ENCODE measurements at places on chromosomes 5 and 9.
A peak's percentile ranks its signal among the peaks of the same experiment; 100 is the strongest.

DNA sequence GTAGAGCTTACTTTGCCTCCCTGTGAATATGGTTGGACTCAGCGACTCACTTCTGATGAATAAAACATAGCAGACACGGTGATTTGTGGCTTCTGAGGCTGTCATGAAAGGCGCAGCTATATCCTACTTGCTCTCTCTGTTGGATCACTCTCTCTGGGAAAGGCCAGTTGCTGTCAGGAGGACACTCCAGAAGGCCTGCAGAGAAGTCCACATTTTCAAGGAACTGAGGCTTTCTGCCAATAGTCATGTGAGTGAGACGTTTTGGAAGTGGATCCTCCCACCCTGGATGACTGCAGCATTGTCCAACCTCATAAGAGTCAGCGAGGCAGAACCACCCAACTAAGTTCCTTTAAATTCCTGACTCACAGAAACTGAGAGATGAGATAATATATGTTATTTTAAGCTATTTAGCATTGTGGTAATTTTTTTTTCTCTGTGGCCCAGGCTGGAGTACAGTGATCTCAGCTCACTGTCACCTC is 156.0 kb upstream of the MAST4 start:
- DNase-seq: peak; percentile 15

DNA sequence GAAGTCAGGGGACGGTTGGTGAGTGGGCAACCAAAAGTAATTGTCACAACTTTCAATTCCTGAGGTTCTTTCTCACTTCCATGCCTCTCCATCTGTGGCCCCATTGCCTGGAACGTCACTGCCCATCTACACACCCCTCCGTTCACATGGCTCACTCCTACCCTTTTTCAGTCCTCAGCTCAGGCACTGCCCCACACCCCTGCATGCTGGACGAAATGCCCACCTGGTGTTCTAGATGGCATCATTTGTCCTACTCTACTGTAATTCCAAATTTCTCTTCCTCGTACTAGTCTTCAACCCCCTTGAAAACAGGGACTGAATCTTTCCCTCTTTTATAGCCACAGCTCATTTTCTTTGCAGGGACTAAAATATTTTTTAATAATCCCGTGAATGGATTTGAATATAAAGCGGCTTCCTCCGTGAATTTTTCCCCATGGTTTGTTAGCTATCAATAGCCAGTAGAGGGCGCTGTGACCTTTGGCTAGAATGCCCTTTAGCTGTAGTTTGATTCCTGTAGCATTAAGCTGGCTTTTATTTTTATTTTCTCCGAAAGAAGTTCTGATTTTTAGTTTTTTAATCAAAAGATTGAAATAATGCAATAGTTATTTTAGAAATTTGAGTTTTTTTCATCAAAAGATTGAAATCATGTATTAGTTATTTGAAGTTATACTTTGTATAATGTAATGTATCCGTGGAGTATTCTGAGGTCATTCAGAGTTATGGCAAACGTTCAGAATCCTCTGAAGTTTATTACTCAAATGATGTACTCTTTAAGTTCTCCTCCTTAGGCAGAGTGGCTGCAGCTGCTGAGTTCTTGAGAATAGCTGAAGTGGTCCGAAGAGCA is 232.1 kb downstream of the SH3GL2 start:
- peak; percentile 10 for DNase-seq

DNA sequence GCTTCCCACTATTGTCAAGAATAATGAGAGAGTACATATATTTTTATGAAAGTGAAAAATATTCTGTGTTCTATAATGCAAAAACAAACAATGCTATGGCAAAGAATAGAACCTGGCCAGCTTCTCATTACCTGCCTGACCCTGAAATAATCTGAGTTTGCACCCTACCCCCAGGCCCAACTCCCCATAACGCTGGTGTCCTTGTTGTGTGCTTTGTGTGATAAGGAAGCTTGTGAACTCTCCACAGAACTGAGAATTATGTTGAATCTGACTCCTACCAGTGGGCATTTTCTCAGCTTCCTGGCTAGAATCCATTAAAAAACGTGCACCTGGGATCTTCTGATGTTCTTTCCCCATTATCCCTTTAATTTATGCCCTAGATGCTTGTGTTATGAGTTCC is 178.0 kb upstream of the GNA14 start:
- no peak for DNase-seq

DNA sequence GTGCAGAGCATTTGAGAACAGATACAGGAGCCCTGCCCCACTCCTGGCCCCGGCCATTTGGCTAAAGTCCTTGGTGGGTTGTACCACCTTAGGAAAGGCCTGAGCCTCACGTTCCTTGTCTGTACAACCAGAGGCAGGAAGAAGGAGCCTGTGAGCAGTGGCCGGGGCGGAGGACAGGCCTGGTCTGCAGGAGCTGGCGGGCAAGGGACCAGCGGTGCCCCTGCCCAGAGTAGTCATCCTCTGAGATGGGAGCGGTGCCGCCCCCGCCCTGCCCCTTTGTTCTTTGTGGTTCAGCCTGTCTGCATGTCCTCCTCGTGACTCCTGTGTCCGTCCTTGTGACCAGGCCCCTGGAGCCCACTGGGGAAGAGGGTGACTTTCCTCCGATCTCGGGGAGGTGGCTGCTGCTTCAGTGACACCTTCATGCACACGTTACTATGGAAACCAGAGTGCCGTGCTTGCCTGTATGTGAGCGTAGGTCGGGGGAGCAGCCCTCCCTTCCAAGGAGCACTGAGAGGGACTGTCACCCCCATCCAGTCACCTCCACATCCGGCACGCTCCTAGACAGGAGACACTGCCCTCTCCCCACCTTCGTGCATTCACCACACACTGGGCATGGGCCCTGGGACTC is 42.9 kb downstream of the UNC5A start:
- DNase-seq: no peak

DNA sequence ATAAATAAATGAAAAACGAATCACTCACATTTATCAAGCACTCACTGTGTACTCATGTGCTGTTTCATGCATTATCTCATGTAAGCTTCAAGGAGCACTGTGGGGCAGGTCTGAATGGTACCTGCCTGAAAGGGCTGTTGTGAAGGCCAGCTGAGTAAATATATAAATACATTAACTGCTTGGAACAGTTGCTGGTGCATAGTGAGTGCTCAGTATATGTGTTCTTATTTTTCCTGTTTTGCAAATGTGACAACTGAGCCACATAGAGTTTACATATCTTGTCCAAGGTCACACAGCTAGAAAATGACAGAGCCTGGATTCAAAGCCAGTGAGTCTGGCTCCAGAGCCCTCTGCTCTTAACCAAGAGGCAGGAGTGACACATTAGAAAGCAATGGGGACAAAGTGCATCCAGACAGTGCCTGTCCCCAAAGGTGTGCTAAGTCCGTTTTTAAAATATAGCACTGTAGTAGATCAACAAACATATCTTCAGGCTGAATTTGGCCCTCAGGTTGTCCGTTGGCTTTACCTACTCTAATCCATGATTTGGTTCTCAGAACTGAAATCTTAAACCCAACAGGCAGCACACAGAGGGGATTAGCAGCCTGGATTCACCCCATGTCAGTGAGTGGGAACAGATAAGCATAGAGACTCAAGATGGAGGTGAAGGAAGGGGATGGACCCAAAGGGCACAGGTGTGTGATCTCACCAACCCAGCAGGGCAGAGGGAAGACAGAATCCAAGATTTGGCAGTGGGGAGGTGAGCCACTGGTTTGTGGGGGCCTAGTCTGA is 70.8 kb downstream of the WWC1 start:
- DNase-seq: peak; percentile 76

- no peak for DNase-seq
These were observed 419.9 kb downstream of the PDE4D start for GRCh38 chr5:59473611-59474010.

GRCh38 chr5:1235379-1235778 is 10.2 kb downstream of the SLC6A18 start:
- DNase-seq: no peak

GRCh38 chr9:13083366-13083765 is 196.1 kb downstream of the MPDZ start:
- DNase-seq: no peak

GRCh38 chr9:108676355-108676754 is 179.4 kb downstream of the ACTL7B start:
- no peak for DNase-seq

- DNase-seq: no peak
These were observed 34.4 kb downstream of the RASA1 start for GRCh38 chr5:87302061-87302460.

GRCh38 chr5:134392301-134392700 is 19.4 kb downstream of the CDKN2AIPNL start:
- DNase-seq: no peak

DNA sequence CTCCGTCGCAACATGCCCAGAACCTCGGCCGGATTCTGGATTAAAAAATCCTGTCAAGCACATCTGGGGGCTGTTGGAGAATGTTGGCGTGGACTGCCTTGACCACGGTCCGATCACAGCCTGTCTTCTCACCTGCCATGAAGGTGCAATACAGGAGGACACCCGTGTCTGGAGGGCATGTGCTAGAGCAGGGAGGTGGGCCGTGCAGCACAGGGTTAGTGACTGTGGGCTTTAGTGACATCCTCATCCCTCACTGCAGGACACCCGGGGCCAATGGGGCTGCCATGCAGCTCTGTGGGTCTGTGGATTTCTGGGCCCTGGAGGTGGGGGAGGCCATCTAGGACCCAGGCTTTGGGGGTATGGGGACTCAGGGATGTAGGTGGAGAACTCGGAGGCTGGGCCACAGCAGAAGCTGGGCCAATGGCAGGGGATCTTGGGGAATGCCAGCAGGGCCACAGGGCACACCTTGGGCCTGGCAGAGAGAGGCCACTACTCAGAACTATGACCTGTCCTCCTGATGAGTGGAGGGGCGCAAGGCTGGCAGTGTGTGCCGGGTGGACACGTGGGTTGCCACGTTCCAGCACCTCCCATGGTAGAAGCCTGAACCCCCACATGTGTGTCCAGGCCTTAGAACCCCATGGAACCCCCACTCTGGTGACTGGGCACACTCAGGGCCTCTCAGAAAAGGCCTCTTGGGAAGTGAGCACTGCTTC is 23.3 kb downstream of the ZDHHC11B start:
- no peak for DNase-seq

- DNase-seq: no peak
These were observed 19.9 kb downstream of the ABLIM3 start for GRCh38 chr5:149161026-149161687.

DNA sequence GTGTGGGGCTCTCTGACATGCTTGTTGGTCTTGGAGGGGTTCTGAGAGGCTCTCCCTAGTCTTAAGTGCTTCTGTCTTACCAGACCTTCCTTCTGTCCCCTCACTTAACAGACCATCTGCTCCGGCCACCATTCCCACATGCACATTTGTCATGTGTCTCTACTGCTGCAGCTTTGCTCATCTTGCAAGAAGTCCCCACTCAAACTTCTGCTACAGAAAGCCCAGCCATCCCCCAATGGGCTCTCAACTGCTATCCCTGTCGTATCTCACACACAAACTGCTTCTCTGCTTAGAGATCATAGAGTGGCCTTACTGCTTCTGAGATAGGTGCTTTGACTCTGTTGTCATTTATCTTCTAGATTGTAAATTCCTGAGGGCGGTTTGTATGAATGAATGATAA is 69.4 kb downstream of the NUP214 start:
- DNase-seq: no peak

- DNase-seq: no peak
These were observed 11.2 kb upstream of the TBC1D9B start for GRCh38 chr5:179918742-179919486.

GRCh38 chr5:79077680-79078365 is 8.3 kb downstream of the BHMT2 start:
- DNase-seq: no peak

DNA sequence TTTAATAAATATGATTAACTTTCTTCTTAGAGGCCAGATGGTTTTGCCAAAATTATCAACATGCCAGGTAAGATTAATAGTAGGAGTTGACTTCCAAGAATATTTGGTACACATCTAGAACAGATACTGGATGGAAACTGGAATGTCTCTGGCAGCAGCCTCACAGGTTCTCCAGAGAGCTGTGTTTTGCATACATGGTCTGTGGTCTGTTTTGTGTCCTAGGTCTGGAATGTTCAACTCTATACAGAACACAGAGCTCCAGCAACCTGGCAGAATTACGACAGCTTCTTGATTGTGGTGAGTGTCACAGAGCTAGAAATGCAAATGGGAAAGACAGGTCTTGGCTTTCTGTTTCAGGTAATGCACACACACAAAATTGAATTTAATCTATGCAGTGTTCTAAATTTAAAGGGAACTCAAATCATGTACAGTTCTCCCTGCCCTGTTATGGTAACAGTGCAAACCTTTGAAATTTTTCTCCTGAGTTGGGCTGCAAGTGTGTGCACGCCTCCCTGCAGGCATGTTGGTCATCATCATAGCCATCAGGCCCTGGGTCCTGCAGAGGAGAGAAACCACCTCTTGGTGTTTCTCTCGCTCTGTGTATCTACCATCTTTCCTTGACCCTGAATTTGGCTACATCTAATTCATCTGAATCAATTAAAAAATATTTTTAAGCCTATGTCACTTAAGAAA is 58.3 kb downstream of the PIK3R1 start:
- no peak for DNase-seq

- no peak for DNase-seq
These were observed 34.0 kb upstream of the FCHO2 start for GRCh38 chr5:72921886-72922285.
